ENCODE measurements at places on chromosomes 6 and 20.
A peak's percentile ranks its signal among the peaks of the same experiment; 100 is the strongest.

GRCh38 chr6:144847916-144848315 lies 562.8 kb downstream of the UTRN start:
- DNase-seq: no peak

DNA sequence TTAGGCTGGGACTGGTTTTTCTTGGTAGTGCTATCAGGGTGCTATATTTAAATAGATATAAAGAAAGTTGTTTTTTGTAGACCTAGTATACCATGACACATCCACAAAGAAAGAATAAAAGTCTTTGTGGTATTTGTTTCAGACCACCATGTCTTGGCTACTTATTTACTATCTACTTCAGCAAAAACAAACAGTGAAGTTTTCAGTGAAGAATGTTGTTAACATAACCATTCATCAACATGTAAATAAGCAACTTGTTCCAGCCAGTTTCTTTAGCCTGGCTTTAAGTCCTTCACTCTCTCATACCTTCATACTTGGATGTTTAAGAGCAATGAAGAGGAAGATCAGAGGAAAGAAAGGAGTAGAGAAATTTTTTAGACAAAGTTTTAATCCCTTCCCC lies 624.1 kb downstream of the CD109 start:
- no peak for DNase-seq

- peak; percentile 78 for DNase-seq
Observed at GRCh38 chr6:30915591-30915946, 1.5 kb downstream of the VARS2 start.

- DNase-seq: no peak
Observed at GRCh38 chr20:57389695-57390603, 1.2 kb upstream of the RBM38 start.

DNA sequence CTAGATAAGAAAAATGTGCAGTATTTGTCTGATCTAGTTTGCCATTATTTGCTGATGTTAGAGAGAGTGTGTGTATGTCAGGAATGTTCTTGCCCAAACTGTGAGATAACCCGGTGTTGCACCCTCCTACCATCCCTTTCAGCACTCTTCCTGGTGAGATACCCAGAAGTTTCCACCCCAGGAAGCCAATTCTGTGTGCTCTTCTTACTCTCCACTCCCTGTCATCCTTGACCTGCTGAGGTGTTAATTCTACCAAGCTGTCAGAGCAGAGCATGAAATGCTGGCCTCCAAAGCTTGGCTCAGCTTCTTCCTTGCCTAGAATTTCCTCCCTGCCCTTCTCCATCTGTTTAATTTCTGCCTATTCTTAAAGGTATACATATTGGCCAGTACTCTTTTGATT lies 237.3 kb upstream of the CNR1 start:
- DNase-seq: no peak

DNA sequence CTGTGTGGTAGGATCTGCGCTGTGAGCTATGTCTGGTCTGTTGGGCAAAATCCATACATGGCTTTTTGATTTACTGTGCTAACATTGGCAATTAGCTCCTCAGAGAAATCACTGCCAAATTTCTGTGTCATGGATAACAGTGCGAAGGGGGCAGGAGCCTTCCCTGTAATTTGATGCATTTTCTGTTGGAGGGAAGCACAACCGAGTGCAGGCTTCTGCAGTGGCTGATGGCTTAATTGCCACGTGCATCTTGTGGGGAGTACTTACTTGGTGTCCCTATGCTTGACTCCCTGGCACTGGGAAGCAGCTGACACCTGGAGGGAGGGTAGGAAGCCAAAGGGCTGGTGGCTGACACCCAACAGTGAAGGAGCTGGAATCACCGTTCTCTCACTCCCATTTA lies 99.3 kb upstream of the PROKR2 start:
- no peak for DNase-seq
